Jurkat, Clone E6-1 (cell line): ENCODE measurements at places on chromosomes 5 and 9.

DNA sequence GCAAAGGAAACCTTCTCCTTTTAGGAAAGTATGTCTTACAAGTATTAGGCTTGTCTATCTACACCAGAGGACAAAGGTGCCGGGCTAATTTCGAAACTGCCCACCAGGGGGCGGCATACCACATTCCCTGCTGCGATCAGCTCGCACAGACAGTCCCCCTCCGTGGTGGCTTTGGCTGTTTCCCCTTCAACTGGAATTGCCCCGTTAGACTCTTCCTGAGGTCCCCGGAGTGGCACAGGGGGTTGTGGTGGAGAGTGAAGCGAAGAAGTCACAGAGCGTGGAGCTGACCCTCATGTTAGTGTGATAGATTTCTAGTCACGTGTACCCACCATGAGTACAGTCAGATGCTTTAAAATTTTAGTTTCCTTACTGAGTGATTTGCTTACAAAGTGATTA is 17.5 kb downstream of the PTTG1 start:
- DNase-seq: peak; percentile 74

GRCh38 chr5:135345956-135346731 is 52.9 kb downstream of the MACROH2A1 start:
- DNase-seq: no peak

GRCh38 chr5:94908889-94909480 is 290.5 kb downstream of the SLF1 start:
- DNase-seq: peak; percentile 10

DNA sequence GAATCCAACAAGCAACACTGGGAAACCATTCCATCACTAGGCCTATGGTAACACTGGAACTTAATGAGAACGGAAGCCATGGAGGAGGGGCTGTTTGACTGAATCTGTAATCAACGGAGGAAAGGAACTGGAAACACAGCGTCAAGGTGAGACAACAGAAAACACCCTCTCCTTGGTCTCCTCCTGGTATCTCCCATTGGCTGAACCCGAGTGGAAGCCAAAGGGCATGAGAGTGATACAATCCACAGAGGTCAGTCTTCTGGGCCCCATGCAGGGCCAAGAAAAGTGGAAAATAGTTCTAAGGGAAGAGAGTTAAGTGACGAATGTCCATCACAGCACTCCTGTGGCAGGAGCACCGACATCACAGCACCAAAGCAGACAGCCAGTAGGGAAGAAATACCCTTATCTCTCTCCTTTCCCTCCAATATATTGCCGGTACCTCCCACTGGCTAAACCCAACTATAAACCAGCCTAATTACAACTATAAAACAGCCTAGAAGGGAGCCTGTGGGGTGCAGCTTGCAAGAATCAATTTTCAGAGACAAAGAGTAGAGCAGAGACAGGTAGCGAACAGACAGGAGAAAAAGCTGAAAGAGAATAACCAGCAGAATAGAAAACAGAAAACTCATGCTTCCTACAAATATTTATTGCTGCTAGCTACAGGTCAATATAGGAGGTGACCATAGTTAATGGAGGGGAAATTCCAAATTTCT is 107.4 kb upstream of the IFNE start:
- DNase-seq: no peak

GRCh38 chr5:143898916-143899591 is 87.1 kb downstream of the HMHB1 start:
- DNase-seq: peak; percentile 59

- DNase-seq: no peak
Measured at GRCh38 chr5:9604416-9604815, 25.7 kb downstream of the TAS2R1 start.

- DNase-seq: peak; percentile 81
Measured at GRCh38 chr9:99253772-99254431, 31.8 kb downstream of the SEC61B start.

DNA sequence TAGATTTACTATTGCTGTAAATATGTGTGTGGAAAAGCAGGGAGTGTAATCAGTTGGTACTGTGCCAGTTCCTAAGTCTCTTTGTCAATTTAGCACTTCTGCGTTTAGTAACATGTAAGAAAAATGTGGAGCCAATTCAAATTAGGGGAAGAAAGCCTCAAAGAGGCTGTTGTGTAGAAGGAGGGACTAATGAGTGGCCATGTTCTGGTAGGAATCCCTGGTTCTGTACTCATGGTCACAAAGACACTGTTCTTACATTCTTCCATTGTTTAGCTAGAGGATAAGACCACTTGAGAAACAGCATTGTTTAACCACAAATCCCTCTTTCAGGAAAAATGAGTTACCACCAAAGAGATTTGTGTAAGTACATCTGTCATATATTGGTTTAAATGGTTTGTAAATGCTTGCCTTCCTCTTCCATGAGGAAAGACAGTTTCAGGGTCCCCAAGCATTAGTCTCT is 14.9 kb downstream of the ARHGEF28 start:
- no peak for DNase-seq

GRCh38 chr9:71514344-71514975 is 253.9 kb downstream of the CEMIP2 start:
- no peak for DNase-seq

DNA sequence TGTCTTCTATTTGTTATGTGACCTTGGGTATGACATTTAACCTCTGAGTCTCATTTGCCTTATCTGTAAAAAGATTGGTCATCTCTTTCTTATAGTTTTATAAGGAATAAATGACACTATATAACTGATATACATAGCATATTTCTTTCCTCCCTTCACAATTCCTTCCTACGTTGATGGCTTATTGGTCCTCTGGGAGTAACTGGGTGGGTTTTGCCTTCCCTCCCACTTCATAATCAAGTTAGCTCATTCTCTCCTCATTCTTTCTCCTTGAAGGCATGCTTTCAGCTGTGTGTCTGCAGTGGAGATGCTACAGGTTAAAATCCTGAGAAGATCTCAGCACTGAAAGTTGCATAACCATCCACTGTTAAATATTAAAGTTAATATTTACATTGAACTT is 382.4 kb downstream of the TMEM38B start:
- DNase-seq: no peak

DNA sequence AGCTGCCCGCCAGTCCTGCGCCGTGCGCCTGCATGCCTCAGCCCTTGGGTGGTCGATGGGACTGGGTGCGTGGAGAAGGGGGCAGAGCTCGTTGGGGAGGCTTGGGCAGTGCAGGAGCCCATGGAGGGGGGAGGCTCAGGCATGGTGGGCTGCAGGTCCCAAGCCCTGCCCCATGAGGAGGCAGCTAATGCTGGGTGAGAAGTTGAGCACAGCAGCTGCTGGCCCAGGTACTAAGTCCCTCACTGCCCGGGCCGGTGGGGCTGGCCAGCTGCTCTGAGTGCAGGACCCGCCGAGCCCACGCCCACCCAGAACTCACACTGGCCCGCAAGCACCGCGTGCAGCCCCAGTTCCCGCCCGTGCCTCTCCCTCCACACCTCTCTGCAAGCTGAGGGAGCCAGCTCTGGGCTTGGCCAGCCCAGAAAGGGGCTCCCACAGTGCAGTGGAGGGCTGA is 764.3 kb upstream of the TYRP1 start:
- no peak for DNase-seq

GRCh38 chr5:163534492-163535094 is 29.2 kb downstream of the MAT2B start:
- no peak for DNase-seq

DNA sequence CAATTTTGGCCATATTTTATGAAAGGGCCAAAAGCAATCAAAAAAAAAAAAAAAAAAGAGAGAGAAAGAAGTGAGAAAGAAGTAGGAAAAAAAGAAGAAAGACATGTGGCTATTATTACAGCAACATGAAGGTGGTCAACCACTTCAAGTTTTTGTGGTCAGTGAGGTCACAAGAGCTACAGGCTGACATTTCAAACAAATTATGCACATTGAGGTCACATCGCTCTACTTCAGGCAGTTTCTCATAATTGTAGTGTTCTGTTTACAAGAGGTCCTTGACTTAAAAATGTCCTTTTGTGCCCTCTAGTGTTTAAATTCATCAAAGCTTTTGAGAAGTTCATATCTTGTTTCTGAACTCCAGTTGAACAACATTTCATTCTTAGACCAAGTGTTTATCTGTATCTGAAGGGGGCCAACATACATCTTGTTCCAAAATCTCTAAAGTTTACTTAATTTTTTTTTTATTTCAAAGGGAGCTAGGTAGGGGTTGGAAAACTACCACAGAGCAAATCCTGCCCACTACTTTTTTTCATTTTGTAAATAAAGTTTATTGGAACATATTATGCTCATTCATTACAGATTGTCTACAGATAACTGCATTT is 513.1 kb downstream of the PDE4D start:
- DNase-seq: peak; percentile 56

- DNase-seq: no peak
Measured at GRCh38 chr5:25387953-25388352, 743.2 kb upstream of the CDH10 start.

- DNase-seq: no peak
Measured at GRCh38 chr5:173916233-173916632, 28.1 kb downstream of the CPEB4 start.
